Effector memory CD8-positive, alpha-beta T cell (primary cell): ENCODE measurements at places on chromosomes 3 and 15.

DNA sequence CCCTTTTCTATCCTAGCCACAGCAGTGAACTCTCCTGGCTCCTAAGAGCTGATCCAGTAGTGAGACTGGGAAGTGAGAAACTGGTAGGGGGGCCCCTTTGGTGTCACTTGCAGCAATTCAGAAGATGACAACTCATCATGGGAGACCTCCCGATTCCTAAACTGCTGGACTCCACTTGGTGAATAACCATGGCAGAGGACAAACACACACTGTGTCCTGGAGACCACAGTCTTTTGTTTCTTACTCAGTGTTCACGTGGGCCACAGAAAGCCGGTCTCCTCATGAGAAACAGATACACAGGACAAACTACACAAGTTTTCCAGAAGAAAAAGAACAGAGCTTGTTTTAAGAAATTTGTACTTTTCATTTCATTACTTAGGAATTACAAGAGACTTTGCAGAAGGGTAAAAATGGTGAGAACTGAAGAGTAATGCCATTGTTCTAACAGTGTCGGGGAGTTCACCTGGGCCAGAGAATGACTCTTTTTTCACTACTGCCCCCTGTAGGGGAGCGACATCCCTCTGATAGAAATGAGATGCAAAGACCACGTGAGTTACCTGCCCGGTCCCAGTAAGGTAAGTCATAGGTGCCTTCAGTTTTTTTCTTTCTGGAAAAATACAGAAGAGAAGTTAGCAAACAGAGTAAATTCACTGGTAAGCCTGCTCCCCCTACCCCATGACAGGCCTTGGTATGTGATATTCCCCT is 38.1 kb downstream of the ST3GAL6 start:
- DNase-seq = no peak

DNA sequence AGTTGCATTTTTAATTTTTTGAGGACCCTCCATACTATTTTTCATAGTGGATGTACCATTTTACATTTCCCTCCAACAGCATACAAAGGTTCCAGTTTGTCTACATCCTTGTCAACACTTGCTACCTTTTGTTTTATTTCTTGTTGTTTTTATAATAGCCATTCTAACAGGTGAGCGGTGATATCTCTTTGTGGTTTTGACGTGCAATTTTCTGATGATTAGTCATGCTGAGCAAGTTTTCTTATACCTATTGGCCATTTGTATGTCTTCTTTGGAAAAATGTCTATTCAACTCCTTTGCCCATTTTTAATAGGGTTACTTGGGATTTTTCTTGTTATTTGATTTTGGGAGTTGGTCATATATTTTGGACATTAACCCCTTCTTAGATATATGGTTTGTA is 187.0 kb downstream of the CDIN1 start:
- no peak for DNase-seq

DNA sequence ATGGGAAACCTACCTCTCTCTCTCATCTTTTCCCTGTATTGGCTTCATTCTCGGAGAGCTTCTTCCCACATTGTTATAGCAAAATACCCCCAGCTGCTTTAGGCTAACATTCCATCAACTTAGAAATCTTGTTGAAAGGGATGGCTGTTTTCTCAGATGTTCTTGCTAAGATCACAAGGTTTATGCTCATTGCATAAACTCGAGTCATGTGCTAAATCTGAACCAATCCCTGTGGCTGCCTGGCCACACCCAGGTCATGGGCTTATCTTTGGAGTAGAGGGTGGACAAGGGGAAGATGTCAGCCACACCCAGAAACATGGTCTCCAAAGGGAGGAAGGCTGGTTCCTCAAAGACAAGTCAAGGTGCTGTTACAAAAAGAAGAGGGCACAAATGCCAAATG is 150.6 kb upstream of the UMPS start:
- DNase-seq = no peak

GRCh38 chr3:177451864-177452830 is 254.9 kb upstream of the TBL1XR1 start:
- no peak for DNase-seq
